ENCODE measurements at places on chromosomes 6 and 20.

- DNase-seq, result no peak
Measured at GRCh38 chr20:37839432-37839827, 63.5 kb upstream of the VSTM2L start.

DNA sequence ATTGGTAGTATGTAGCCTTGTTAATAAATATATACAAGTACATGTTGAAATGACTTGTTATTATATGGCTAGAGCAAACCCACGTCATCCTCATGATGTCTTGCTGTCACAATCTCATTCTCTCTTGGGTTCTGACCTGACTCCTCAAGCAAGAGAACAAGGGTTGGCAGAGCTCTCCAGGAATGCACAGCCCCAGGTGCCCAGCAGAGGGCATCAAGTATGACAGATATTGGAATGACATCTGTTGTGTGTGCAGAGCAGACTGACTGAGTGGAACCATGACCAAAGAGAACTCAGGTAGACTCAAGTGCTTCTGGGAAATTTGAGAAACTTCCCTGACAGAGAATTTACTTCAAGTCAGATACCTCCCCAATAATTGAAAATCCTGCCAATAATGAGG is 90.6 kb downstream of the PAX1 start:
- DNase-seq, result no peak

DNA sequence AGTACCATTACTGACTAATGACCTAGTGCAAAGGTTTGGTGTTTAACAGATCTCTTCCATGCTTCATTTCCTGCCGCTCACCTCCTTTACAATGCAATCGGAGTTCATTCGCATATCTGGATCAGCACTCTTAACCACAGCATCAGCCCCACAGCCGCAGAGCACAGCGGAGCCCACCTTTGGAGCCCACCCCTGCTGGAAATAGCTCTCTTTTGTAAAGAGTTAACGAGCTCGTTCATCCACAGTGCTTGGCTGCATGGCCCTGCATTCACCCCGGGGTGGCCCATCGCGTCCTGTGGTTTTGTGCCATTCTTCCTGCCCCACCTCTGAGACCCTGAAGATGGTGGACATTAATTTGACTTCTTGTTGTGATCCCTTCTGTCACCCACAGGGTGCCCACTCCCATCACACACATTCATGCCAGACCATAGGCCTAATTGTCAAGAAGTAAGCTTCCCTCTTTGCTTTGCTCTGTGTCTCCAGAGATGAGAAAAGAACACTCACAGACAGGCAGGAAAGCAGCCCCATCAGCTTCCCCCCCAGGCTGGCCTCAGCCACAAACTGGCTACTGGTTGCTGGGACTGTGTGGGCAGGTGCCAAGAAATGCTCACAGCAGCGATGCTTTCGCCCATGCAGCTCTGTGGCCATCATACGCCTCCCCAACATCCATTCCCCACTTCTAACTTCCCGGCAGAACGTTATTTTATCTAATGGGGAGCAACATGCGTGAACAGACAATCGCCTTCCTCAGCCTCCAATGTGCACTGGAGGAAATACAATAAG is 167.0 kb downstream of the LRFN2 start:
- no peak for DNase-seq

DNA sequence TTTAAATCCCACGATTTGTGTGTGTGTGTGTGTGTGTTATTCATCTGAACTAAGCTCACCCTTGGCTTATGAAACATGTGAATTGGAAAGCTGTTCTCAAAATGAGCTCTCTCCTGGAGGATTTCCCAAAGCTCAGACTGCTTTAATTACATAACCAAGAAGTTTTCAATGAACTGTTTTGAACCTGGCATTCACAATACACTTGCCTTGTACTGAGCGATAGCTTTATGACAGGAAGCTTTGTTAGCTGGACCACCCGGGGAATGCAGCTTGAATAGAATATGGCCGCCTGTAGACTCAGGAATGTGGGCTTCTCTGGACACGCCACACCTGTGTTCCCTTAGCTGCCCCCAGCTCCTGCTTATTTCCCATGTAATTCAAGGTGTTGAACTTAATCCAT is 71.4 kb upstream of the PREP start:
- no peak for DNase-seq

DNA sequence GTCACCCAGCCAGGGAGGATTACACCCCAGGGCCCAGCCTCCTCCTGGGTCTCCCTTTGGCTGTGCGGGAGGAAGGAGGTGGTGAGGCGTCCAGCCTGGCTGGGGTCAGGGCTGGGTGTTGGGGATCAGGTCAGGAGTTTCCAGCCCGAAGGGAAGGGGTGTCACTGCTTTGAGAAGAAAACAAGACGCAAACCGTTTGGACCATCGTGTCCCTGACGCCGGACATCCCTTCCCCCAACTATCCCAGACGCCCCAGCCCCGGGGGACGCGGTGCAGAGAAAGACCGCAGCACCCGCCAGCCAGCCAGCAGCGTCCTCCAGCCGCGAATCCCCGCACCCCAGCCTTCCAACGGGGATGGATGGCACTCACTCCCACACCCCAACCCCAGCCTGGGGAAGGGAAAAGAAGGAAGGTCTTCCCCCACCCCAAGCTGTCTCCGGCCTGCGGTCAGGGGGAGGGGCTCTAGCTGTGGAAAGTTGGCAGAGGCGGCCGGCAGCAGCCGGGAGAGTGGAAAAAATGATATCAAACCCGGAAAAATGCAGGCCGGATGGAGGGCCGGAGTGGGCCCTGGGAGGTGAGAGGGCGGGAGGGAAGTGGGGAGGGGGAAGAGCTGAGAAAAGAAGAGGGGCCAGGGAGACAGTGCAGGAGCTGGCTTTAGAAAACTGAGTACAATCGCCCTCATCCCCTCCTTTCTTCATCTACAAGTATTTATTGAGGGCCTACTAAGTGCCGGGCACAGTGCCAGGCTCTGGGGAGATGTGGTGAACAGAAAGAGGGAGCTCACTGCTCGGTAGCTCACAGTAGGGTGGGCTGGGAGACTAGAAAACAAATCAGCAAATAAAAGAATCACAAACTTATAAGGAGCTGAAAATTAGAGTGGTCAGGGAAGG is 10.6 kb downstream of the REM1 start:
- no peak for DNase-seq

DNA sequence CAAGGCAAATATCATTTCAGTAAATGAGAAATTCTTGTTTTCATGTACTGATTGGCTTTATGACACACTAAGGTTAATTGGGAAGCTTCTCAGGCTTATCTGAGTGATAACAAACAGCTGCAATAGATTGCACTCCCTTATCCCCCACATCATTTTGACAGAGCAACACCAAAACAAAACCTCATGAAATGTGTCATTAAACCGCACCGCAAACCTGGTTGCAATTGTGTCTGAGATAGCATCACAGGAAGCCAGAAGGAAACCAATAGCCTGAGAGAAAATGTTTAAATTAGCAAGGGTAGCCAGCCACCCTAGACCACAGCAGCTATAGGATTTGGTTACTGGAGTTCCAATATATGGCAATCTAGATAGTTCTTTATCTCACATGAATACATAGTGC is 31.6 kb upstream of the LAMA4 start:
- no peak for DNase-seq

- no peak for DNase-seq
Measured at GRCh38 chr20:9241232-9241692, 172.4 kb downstream of the PLCB4 start.

GRCh38 chr20:43983359-43983758 is 68.7 kb downstream of the TOX2 start:
- no peak for DNase-seq

- DNase-seq, result no peak
Measured at GRCh38 chr6:158131926-158132325, 36.1 kb downstream of the SERAC1 start.

DNA sequence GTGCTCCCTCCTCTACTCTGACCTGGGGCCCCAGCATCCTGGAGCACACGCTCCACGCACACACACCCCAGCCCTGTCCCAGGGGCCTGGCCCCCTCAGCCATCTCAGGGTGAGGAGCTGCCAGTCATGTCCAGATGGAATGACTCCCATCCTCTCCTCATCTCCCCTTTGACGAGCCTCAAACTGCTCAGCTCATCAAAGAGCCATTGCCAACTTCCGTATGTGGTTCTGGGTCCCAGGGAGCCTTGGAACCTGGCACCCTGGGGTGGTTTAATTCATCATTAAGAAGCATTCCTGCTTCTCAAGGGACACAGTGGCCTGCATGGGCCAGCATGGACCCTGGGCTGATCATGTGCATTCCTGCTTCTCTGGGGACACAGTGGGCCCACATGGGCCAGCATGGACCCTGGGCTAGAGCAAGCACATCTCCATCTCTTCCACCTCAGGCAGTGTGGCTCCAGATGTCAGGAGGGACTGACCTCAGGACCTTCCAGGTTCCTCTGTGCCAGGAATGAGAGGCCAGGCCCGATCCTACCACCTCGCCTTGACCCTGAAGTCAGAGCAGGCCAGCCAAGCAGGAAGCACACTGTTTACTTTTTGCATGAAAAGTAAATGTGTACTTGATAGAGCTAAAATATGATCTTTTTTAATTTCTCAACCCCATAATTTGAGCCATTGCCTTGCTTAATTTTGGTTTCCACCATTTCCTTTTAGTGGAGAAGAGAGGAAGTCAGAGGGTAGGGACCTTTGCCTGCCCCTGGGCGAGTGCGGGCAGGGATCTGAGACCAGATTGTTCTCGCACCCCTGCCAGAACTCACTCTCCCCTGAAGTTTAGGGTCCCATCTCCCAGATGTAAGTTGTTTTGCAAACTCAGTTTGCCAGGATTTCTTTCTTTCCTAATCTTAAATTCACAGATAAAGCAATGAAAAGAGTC is 26.1 kb downstream of the SPATA2 start:
- no peak for DNase-seq

- DNase-seq, result no peak
Measured at GRCh38 chr20:61186771-61187472, 65.1 kb upstream of the CDH4 start.

DNA sequence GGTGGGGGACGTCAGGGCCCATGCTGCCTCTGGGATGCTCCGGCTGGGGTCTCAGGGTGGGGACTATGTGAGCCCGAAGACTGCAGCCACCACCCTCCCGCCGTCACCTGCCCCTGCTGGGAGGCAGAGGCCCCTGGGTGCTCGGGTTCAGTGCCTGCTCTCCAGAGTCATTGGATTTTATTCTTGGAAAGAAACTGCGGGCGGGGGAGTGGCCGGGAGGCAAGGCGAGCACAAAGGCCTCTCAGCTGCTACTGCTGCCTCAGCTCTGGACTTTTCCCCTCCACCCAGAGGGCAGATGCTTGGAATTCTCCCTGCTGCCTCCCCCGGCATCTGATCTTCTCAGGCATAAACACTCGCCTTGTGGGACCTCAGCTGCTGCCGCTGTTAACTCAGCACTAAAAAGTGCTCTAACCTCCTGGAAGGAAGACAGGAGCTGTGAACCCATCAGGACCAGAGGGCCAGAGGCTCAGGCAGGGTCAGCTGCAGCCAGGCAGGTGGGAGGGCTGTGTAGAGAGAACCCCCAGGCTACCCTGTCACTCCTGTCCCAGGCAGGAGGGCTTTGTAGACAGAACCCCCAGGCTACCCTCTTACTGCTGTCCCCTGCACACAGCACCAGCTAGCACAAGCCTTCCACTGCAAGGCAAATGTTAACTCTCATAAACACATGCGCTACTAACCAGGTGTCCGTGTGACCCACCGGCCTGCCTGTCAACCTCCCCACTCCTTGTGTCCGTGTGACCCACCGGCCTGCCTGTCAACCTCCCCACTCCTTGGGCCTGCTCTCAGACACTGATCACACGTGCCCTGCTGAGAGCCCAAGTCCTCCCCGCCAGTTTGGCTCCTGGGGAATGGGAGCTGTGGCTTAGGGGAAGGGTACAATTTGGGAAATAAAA is 9.4 kb upstream of the FRMD1 start:
- no peak for DNase-seq

- no peak for DNase-seq
Measured at GRCh38 chr6:137954253-137954652, 87.2 kb downstream of the TNFAIP3 start.

DNA sequence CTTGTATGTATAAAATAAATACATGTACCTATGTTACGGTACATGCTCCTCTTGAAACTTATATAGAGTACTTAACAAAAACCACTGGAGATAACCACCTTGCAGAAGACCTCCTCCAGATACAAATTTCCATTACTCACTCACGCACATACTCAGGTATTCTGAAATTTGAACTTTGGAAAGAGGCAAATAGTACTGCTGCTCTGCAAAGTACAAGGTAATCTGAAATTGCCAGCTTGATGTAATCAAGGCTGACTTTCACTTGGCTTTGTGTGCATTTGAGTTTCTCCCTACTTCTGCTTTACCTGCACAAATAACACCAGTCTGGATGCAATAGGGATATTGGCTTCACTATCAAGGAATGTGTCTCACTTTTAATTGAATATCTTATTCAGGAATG is 123.6 kb downstream of the FOXA2 start:
- DNase-seq, result no peak

DNA sequence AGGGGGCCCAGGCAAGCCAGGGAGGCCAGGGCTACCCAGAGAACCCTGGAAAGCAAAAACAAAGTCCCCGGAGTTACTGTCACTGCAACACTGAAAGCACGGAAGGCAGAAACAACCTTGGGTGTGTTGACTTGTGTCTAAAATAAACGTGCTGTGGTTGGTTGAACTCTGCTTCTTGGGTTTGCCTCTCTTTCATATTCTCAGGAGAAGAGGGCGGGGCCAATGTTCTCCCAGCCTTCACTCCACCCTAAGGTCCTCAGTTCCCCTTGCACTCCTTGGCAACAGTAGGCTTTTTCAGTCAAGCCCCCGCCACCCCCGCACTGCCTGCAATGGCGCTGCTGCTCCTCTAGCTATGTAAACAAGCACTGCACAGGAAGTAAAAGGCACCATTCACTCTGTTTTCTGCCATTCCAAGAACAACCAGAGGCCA is 60.9 kb downstream of the COL9A1 start:
- no peak for DNase-seq

Data from activated naive CD4-positive, alpha-beta T cell (primary cell).